ENCODE measurements at places on chromosomes 12 and 14. TPM values are rescaled to one million over a fixed set of nuclear protein-coding genes. Genes with fewer than 3 reads are reported as not detected.

DNA sequence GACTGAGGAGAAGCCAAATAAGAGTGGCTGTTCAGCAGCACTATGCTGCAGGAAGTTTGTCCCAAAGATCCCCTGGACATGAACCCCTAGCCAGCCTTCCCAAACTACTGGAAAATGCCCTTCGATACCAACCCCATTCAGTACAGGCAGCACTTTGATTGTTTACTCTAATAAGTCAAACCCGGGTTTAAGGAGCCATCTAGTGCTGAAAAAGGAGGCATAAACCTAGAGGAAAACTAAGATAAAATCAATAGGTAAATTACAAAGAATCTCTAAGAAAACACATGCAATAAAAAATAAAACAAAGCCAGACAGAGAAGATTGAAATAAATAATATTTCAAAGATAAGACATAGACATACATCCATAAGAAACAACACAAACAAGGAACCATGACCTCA lies 771.6 kb downstream of the RPS29 start:
- no peaks in the 10 kb centered on the region for H3K4me1 ChIP-seq
- no peaks in the 10 kb centered on the region for H3K27me3 ChIP-seq
- DNase-seq, result no peak
- no peaks in the 10 kb centered on the region for H3K36me3 ChIP-seq

DNA sequence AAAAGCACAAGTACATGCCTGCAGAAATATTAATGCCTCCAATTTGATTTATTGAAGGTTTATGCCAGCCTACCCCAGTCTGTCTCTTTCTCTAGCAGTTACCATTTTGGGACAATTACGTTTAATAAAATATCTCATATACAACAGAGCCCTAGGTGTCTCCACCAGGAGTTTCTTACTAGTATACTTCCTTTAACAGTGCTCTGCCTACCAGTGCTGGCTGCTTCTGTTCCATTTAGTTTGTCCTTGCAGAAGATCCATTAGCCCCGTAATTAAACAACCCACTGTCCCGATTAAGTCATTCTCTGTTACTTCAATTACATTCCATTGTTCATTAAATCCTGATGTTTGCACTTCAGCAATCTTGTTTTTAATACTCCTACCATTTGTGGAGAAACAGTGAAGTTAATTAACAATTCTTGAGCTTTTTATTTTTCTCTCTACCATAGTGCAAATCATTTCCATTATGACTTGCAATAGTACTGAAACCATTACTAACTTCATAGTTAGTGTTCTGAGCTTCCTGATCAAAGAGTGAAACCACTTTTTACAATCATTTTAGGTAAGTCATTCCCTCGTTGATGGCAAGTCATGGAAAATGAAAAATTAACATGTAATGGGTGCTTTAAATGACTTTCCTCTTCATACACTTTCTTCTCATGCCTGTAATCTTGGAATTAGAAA lies 121.1 kb downstream of the PLXNC1 start:
- H3K4me1 ChIP-seq, result no peaks in the 10 kb centered on the region
- H3K27me3 ChIP-seq, result no peaks in the 10 kb centered on the region
- H3K27ac ChIP-seq, result no peak overlapping the region
- H3K36me3 ChIP-seq, result peaks cover 12% of the 10 kb centered on the region
- DNase-seq, result no peak

GRCh38 chr14:106803379-106803778 lies 1277.0 kb downstream of the TMEM121 start:
- H3K4me1 ChIP-seq, result no peaks in the 10 kb centered on the region
- H3K27ac ChIP-seq, result no peak overlapping the region
- H3K27me3 ChIP-seq, result no peaks in the 10 kb centered on the region
- no peaks in the 10 kb centered on the region for H3K36me3 ChIP-seq

GRCh38 chr12:70971001-70971794 lies 50.7 kb upstream of the PTPRR start:
- H3K27me3 ChIP-seq, result no peaks in the 10 kb centered on the region
- no peak for DNase-seq
- H3K4me1 ChIP-seq, result no peaks in the 10 kb centered on the region
- H3K36me3 ChIP-seq, result no peaks in the 10 kb centered on the region
- H3K27ac ChIP-seq, result no peak overlapping the region

Gene GARIN6
- total RNA-seq, result not detected
